NCI-H1694 treated with DMSO at 0.1 percent for 48 hours (cell line): ENCODE measurements at places on chromosomes 2 and 18.

DNA sequence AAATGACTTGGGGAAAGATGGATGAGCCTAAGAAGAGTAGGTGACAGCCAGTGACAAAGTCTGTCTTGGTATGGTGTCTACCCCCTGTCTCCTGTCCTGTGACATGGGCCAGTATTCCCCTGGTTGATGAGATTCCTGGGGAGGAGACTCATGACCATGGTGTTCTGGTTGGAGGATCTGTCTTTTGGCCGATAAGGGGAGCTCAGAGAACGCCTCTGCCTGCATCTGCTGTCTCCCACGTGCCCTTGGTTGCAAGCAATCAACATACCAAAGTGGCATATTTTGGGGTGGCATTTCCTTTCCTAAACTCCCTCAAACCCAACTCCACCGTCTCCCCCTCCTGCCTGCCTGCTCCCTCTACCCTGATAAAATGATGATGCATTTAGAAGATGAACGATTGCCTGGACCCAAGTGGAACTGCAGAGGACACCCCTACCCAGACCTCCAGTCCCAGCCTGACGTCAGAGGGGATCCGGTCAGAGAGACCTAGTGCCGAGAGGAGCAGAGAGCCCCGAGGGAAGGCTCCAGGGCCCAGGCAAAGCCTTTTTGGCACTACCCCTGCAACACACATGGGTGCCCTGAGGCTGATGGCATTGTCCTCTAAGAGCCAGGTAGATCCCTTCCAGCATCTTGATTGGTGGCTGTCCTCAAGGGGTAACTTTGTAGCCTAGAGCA, 124.2 kb upstream of the MSH6 start:
- DNase-seq: no peak

DNA sequence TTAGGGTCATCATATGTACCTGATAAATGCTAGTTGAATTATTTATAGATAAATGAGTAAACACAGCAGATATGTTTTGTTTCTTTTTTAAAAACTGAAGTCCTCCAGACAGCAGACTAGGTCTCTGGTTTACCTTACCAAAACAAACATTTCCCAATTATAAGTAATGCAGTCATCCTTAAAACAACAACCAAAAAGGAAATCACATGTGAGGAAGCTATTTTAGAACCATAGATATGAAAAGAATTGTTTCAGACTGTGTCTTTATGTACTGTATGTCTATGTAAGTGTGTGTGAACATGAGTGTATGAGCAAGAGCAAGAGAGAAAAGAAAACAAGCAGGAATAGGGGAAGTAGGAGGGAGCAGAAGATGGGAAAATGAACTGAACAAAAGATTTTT, 441.0 kb downstream of the CPS1 start:
- no peak for DNase-seq

DNA sequence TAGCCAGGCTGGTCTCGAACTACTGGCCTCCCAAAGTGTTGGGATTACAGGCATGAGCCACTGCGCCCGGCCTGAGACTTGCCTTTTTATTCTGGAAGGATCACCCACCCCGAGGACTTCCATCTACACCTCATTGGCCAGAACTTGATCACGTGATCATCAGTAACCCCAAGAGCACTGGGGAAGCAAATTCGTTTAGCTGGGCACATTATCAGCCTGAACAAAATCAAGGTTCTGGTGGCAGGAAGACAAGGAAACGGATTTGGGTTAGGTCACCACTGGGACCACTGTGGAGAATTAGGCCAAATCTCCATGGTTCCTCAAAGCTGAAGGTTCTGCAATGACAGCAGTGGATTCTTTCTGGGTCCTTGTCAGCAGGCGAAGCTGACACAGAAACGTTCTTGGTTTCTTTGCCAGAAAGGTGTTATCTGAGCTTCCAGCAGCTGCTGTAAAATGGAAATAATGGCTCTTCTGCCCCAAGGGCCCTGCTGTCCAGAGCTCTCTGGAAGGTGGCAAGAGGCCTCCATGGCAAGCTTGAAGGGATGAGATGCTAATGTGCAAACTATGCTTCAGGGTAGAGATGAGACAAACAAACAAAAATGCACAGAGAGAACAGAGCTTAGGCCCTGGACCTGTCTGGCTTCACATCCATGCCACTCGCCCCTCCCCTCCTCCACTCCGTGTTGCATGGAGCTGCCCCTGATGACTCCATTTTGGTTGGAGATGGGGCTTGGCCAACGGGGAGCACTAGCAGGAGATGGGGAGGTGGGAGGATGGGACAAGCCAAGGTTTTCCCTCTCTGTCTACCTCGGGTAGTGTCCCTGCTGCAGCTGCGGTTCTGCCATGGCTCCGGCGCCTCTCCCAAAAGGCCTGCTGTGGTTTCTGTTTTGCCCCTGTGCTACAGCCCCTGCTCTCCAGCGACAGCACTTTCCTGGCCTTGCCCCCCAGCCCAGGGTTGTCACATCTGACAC, 28.4 kb downstream of the TMEM177 start:
- no peak for DNase-seq

DNA sequence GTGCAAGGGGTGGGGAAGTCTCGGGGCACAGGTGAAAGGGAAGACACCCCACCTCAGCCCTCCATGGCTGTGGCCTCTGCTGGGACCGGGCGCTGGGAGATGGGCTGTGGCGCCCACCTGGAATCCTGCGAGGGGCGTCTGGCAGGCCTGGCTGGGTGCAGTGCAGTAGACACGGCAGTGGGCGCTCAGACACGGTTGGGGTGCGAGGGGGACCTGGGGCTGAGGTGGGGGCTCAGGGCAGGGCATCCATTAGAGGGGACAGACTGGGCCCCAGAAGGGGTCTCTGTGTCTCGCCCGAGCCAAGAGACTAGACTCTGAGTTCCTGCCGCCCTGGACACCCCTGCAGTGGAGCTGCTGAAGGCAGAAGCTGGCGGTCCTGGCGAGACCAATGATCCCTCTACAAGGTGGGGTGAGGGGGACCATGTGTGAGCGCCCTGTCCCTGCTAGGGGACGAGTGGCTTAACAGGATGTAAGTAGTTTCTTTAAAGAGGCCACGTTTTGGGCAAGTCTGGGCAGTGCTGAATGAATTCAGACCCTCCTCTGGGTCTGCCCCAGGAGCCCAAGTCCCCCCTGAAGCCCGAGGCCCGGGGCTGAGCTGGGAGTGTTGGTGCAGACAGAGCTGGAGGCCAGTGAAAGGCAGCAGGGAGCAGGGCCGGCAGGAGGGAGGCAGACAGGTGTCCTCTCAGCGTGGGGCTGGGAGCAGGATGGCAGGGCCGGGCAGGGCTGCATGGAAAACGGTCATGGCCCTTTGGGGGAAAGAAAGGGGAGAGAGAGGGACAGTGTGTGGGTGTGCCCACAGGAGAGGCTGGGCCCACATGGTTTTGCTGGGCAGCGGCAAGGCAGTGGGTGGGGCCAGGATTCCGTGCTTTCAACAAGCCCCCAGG, 57.2 kb downstream of the HS6ST1 start:
- no peak for DNase-seq

GRCh38 chr2:229273006-229273722, 2.1 kb upstream of the PID1 start:
- DNase-seq: no peak

- no peak for DNase-seq
Measured at GRCh38 chr2:102083393-102083703, 59.2 kb upstream of the IL1R1 start.

- no peak for DNase-seq
Measured at GRCh38 chr2:226117510-226118065, 682.0 kb downstream of the IRS1 start.

DNA sequence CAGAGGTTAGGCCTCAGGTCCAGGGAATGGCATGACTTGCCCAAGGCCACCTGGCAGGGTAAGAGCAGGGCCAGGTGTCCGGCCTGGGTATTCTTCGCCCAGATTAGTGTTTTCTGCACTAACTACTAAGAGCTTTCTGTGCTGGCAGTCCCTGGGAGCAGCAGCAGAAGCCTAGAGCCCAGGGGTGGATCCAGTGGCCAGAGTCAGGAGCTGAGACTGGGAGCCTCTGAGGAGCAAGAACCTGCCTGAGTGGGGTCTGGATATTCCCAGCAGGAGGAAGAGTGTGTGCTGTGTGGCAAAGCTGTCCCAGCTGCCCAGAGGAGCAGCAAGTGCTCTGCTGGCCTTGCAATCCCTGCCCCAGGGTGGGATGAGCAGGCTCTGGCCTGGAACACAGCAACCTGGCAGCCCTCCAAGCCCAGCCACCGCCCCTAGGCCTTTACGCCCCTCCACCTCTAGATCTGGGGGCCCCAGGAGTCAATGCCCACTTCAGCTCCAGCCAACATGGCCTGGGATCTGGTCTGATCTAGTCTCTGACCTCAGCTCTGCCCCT, 30.7 kb upstream of the GPAT2 start:
- no peak for DNase-seq

DNA sequence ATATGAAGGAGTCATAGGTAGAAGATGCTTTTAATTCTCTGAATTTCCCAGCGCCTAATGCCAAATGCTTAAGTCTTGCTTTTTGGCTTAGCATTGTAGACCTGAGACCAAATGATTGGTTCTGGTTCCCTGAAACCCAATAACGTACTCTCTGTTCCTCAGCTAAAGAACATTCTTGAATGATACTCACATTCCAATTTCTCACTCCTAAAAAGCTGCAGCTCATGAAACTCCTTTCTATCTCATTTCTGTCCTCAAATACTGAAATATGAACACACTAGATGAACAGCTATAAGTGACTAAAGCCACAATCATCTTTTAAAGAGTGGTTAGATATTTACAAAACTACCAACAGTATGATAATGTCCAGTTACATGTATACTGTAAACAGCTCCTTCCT, 272.1 kb downstream of the SLC8A1 start:
- DNase-seq: no peak

GRCh38 chr2:197248623-197249022, 62.0 kb downstream of the ANKRD44 start:
- no peak for DNase-seq

DNA sequence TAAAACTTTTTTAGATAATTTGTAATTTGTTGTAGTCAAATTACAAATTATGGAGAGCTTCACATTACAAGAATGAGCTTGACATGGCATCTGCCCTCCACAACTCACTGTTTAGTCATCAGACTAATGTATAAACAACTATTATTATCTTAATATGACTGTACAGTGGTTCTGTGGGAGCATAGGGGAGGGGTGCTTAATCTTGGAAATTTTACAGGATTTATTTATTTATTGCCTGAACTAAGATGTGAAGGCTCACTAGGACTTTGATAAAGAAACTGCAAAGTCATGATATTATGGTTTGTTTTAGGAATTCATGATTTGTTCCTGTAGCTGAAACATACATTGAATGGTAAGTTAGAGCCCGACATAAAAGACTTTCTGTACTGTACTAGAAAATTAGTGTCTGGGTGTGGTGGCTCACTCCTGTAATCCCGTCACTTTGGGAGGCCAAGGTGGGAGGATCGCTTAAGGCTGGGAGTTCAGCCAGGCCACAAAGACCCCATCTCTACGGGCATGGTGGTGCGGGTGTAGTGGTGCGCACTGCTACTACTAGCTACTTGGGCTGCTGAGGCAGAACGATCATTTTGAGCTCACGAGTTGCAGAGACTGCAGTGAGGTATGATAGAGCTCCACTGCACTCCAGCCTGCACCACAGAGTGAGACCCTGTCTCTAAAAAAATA, 2.1 kb downstream of the MARCHF7 start:
- no peak for DNase-seq

DNA sequence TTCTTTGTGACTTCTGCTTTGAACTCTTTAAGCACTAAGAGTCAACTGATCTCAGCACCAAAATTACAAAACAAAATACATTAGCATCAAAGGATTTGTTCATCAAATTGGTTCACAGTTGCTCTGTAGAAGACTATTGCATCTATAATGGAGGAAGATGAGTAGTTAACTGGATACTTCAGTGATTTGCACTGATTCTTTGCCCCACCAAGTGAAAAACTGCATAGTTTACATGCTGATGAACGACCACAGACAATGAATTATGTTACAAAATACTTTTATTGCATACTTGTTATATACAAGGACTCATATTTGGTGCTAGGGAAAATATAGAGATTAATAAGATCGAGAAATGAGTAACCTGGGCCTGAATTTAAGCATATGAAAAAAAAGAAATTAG, 107.2 kb downstream of the SCG2 start:
- no peak for DNase-seq

- DNase-seq: no peak
Measured at GRCh38 chr2:3223080-3223923, 154.3 kb downstream of the EIPR1 start.

GRCh38 chr2:225027061-225027762, 15.1 kb downstream of the DOCK10 start:
- no peak for DNase-seq

DNA sequence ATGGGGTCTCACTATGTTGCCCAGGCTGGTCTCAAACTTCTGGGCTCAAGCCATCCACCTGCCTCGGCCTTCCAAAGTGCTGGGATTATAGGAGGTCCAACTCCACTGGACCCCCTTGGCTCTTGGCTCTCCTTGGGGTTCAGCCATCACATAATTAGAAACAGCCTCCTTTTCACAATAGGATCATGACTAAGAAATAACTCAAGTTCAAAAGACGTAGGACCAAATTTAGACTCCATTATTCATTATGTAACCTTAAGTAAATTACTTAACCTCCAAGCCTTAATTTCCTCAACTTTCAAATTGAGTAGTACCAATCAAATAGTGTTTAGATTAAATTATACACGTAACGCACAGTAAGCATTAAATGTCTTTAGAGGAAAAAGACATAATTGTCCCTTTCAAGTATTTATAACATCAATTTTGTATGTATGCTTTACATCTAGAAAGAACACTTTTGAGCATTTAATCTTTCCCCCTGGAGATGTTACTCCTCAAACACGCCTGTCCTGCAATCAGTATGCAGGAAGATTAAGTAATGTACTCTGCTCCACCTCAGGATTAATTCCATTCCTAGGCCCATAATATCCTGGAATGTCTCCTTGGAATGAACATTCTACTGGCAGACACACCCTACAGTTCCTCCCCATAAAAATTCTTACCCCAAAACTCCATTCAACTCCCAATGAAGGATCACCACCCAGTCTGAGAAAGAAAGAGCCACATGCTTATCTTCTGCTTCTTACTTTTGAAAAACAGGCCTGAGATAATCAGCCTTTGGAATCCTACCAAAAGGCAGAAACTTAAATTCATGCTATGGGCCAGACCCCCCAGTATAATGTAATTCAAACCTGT, 49.1 kb downstream of the COBLL1 start:
- DNase-seq: no peak

- DNase-seq: no peak
Measured at GRCh38 chr2:129806317-129806716, 173.1 kb upstream of the RAB6C start.

DNA sequence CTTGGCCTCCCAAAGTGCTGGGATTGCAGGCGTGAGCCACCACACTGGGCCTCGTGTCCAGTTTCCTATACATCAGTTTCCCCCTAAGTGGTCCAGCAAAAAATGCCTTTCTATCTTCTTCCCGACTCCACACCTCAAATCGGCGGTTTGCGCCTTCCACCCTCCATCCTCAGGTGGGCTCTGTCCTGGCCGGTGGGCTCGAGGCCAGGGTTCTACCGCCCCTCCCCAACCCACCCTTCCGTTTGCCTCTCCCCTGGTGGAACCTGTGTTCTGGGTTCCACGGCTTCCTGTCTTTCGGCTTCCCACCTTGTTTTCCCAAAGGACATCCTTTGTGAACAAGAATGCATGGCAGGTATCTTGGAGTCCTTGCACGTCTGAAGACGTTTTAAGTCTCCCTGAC, 104.4 kb downstream of the HS6ST1 start:
- no peak for DNase-seq

GRCh38 chr18:59655676-59656075, 41.5 kb downstream of the CCBE1 start:
- no peak for DNase-seq
